Left colon (tissue), 2 donors: ENCODE measurements at places on chromosomes 13 and 19. TPM values are rescaled to one million over a fixed set of nuclear protein-coding genes. Genes with fewer than 3 reads are reported as not detected.

Gene RAVER1
- total RNA-seq: 63.7 TPM

DNA sequence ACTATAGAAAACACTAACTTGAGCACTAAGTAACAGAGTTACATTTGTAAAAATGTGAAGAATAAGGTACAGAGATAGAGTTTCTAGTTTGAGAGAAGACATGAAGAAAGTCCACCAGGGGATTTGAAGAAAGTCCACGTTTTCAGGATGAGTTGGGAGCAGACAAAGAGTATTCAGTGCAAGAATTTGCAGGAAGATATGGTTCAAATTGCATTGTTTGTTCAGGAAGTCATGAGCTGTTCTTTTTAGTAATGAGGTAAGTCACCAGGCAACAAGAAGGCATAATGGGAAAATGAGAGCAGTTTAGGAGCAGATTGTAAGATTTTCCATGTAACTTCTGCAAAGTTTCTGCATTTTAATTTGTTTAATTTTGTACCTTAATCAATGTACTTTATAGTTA is 618.0 kb downstream of the DACH1 start:
- DNase-seq: no peak

- no peak for DNase-seq
These were observed 143.5 kb upstream of the UBL3 start for GRCh38 chr13:29993716-29994488.

DNA sequence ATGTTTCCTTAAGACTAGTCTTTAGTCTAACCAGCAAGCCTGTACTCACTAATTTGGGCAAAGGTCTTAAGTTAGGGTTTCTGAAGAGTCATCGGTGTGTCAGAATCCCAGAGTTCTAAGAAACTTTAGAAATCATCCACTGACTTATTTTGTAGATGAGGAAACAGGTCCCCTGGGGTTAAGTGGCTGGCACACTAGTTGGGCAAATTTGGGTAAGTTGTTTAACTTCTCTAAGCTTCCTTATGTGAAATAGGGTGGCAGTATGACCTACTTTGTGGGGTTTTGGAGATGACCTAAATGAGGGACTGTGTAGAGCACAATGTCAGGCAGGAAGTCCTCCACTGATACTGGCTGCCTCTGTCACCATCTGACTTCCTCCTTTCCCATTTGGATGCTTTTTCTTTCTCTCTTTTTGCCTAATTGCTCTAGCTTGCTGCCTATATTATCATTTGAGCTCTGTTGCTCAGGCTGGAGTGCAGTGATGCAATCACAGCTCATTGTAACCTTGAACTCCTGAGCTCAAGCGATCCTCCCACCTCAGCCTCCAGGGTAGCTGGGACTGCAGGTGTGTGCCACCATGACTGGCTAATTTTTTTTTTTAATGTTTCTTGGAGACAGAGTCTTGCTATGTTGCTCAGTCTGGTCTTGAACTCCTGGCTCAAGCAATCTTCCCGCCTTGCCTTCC is 2.3 kb downstream of the ADGRE3 start:
- DNase-seq: no peak

- DNase-seq: peak; percentile 25
These were observed 199.7 kb downstream of the KATNAL1 start for GRCh38 chr13:30107521-30108136.

- DNase-seq: no peak
These were observed 40.5 kb upstream of the EBPL start for GRCh38 chr13:49731766-49732165.

Gene KLHL1
- 0.08 TPM for total RNA-seq

GRCh38 chr19:31963746-31964145 is 381.7 kb upstream of the ZNF507 start:
- no peak for DNase-seq

- no peak for DNase-seq
These were observed at the start of gene HCN2 for GRCh38 chr19:589693-590395. Gene HCN2, plus strand, starts transcription at chr19:589881. Its CDS starts 65 bp downstream, at chr19:589946.
